ENCODE measurements at places on chromosomes 4 and X.

DNA sequence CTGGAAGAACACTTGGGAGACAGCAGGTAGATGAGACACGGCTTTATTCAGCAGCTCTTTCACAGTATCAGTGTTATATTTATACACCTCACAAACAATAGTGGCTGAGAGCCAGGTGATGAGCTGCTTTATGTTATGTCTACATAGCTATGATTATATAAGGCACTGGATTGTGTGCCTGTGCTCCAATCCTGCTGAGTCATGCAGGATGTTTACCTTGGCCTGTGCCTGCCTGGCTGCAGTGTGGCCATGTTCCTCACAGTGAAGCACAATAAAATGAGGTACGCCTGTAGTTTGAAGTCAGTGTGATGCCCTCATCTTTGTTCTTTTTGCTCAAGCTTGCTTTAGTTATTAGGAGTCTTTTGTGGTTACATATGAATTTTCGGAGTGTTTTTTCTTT is 31.3 kb downstream of the CXCL13 start:
- DNase-seq, result no peak

- no peak for DNase-seq
Measured at GRCh38 chr4:147975933-147976928, 244.3 kb downstream of the ARHGAP10 start.

DNA sequence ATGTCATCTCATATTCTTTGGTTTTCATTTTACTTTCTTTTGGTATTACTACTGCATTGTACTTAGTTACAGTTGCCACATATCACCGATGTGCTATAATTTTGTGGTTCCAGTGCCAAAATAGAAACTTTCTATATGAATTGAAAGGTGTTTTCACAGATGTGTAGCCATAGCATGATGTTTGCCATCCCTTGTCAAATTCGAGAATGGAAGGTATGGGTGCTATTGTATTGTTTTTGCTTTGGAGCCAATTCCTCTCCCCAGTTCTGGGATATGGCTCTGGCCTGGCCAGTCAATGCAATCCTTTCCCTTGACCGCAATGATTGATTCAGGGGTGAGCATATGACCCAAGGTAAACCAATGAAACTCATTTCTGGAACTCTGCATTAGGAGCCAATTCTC is 86.2 kb upstream of the RPS6KA3 start:
- no peak for DNase-seq

DNA sequence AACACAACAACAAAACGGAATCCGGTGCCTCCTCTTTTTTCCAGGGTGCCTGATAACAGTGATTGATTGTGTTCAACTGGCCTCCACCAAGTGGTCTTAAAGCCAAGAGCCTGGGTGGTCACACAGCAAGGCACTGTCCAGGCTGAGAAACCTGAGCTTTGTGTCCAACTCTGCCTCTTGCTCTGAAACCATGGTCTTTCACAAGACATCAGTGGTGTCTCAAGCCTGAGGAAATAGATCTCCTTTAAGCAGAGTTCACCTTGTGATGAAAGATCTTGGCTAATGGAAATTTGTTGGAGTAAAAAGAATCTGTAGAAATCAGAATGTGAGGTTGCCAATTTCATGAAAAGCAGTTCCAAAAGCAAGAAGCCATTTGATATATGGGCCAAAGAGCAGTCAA is 47.3 kb upstream of the ACSL1 start:
- no peak for DNase-seq

DNA sequence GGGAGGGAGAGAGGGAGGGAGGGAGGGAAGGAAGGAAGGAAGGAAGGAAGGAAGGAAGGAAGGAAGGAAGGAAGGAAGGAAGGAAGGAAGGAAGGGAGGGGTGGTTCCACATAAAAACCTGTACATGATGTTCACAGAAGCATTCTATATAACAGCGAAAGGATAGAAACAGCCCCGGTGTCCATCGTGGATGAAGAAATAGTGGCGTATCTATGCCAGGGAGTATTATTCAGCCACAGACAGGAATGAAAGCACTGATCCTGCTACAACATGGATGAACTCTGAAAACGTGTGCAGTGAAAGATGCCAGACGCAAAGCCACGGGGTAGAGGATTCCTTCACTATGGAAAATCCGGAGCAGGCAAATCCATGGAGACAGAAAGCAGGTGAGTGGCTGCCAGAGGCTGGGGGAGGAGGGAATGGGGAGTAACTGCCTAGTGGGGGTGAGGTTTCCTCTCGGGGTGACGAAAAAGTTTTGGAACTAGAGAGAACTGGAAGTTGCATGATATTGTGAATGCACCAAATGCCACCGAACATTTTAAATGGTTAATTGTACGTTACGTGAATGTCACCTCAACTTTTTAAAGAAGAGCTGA is 92.2 kb downstream of the ABLIM2 start:
- no peak for DNase-seq

- no peak for DNase-seq
Measured at GRCh38 chrX:34877436-34877835, 65.2 kb upstream of the FAM47B start.

DNA sequence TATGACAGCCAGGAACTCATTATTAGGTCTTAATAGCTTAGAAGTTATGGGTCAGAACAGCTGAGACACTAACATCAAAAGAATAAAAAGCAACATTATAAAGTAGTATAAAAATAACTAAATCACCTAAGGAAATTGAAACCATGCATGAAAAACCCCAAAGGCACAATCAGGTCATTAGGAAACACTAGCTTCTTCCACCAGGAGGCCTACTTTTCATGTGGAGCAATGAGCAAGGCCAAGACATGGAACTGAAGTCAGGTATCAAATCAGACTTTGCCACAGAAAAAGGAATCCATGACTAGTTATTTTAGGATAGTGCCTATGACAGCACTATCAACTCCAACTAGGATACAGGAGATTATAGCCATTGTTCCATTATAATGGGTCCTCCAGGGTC is 7.9 kb downstream of the HUWE1 start:
- peak; percentile 59 for DNase-seq

- no peak for DNase-seq
Measured at GRCh38 chr4:22456291-22456690, 59.6 kb downstream of the ADGRA3 start.
